ENCODE measurements at places on chromosomes 16 and 17. TPM values are rescaled to one million over a fixed set of nuclear protein-coding genes. Genes with fewer than 3 reads are reported as not detected.

- H3K4me1 ChIP-seq = peaks cover 19% of the 10 kb centered on the region
- no peaks in the 10 kb centered on the region for H3K36me3 ChIP-seq
- H3K27ac ChIP-seq = no peak overlapping the region
- no peak overlapping the region for H3K4me3 ChIP-seq
- DNase-seq = no peak
These were observed 2.2 kb upstream of the BICDL2 start for GRCh38 chr16:3038896-3039295.

DNA sequence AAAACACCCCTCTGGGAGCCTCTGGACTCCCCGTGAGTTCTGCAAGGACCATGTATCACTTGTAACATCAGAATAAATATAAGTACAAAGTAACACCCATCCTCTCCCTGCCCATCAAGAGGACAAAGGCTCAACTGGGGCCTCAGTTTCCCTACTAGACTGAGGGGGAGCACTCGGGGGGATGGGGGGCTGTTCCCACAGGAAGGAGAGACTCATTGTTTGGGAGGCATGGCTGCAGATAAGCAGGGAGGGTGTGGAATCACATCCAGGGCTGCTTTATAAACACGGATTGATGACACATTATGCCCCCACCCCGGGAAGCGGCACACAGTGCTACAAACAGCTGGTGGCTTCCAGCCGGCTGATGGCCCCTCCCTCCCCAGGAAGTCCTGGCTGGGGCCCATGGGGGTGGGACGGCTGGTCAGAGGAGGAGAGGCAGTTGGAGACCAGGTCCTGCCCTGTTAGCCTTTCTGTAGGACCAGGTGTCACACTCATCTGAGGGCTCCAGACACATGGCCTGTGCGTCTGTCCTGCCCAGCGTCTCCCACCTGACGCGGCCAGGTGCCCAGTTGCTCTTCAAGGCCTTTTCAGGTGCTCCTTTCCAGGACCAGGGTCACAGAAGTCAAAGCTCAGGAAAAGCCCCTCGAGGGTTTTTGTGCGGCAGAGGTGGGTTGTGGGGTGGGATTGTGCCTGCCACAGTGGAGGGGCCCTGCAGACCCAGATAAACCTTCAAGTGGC is 1.3 kb upstream of the MPG start:
- H3K27ac ChIP-seq = no peak overlapping the region
- H3K36me3 ChIP-seq = peaks cover 3% of the 10 kb centered on the region
- H3K4me1 ChIP-seq = peaks cover 40% of the 10 kb centered on the region
- H3K27me3 ChIP-seq = peaks cover 26% of the 10 kb centered on the region

- H3K4me1 ChIP-seq = no peaks in the 10 kb centered on the region
- no peak overlapping the region for H3K4me3 ChIP-seq
These were observed 6.7 kb upstream of the CRHR1 start for GRCh38 chr17:45777388-45777787.

DNA sequence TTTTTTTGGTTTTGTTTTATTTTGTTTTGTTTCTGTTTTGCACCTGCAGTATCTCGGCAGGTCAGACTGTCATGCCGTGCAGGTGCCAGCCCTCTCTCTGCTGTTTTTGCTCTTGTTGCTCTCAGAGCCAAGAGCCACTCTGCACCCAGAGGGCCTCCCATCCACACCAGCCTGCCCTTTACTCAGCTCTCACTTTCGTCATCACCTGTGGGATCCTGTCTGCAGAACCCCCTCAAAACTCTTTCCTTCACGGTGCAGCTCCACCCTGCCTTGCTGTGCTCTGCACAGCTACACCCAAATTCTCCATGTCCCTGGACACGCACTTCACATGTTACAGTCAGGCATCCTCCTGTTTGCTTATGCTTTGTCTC is 2.6 kb downstream of the AOC3 start:
- no peaks in the 10 kb centered on the region for H3K36me3 ChIP-seq
- no peaks in the 10 kb centered on the region for H3K4me1 ChIP-seq
- no peaks in the 10 kb centered on the region for H3K27me3 ChIP-seq
- no peak for DNase-seq
- no peak overlapping the region for H3K4me3 ChIP-seq

DNA sequence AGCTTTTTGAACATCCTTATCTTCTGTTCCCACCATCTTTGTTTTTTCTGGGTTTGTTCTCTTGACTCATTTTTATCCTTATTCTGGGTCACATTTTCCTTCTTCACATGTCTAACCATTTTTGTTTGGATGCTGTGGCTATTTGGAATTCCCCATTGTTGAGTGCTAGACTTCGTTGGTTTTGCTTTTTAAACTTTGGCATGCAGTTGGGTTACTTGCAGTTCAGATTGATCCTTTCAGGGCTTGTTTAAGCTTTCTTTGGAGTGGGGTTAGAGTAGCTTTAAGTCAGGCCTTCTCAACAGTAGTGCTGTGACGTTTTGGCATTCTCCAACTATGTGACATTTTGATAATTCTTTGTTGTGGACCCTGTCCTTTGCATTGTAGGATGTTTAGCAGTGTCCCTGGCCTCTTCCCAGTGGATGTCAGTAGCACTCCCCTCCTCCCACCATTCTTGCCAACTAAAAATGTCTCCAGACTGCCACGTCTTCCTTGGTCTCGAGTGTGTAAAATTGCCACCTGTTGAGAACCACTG is 21.1 kb downstream of the PRMT7 start:
- no peak overlapping the region for H3K4me3 ChIP-seq
- no peak for DNase-seq
- H3K4me1 ChIP-seq = peaks cover 36% of the 10 kb centered on the region
- no peaks in the 10 kb centered on the region for H3K27me3 ChIP-seq

DNASE1L2 gene
- total RNA-seq = 1.1 TPM

GRCh38 chr16:80973991-80974390 is 32.7 kb downstream of the CMC2 start:
- H3K36me3 ChIP-seq = peaks cover 12% of the 10 kb centered on the region
- H3K27ac ChIP-seq = no peak overlapping the region
- H3K4me1 ChIP-seq = peaks cover 11% of the 10 kb centered on the region
- no peak overlapping the region for H3K4me3 ChIP-seq
- H3K27me3 ChIP-seq = no peaks in the 10 kb centered on the region

GRCh38 chr16:22625967-22626366 is 115.3 kb downstream of the NPIPB5 start:
- H3K27me3 ChIP-seq = peaks cover 3% of the 10 kb centered on the region
- H3K4me3 ChIP-seq = no peak overlapping the region
- no peak for DNase-seq
- no peaks in the 10 kb centered on the region for H3K4me1 ChIP-seq
- no peak overlapping the region for H3K27ac ChIP-seq

- no peaks in the 10 kb centered on the region for H3K27me3 ChIP-seq
- no peaks in the 10 kb centered on the region for H3K36me3 ChIP-seq
- no peak within 1 kb of the TSS for H3K27ac ChIP-seq
- H3K4me1 ChIP-seq = peaks cover 6% of the 10 kb centered on the region
- no peak within 1 kb of the TSS for H3K4me3 ChIP-seq
These were observed at the start of gene SEPTIN12 for GRCh38 chr16:4787627-4788482. Gene SEPTIN12, minus strand, starts transcription at chr16:4788345. Its CDS starts 700 bp downstream, at chr16:4787645.

GRCh38 chr17:39688475-39688835 is 598 bp upstream of the PGAP3 start:
- peak; percentile 25 for DNase-seq
- H3K36me3 ChIP-seq = peaks cover 6% of the 10 kb centered on the region
- peaks cover 27% of the 10 kb centered on the region for H3K4me1 ChIP-seq

- H3K4me3 ChIP-seq = no peak overlapping the region
- H3K27ac ChIP-seq = no peak overlapping the region
- peaks cover 19% of the 10 kb centered on the region for H3K4me1 ChIP-seq
- H3K36me3 ChIP-seq = peaks cover 14% of the 10 kb centered on the region
- no peak for DNase-seq
These were observed 54.8 kb downstream of the NFAT5 start for GRCh38 chr16:69620573-69620972.

CHRNE gene
- total RNA-seq = 0.60 TPM

SMIM5 gene
- total RNA-seq = 1.4 TPM

OTOP3 gene
- total RNA-seq = not detected

DNA sequence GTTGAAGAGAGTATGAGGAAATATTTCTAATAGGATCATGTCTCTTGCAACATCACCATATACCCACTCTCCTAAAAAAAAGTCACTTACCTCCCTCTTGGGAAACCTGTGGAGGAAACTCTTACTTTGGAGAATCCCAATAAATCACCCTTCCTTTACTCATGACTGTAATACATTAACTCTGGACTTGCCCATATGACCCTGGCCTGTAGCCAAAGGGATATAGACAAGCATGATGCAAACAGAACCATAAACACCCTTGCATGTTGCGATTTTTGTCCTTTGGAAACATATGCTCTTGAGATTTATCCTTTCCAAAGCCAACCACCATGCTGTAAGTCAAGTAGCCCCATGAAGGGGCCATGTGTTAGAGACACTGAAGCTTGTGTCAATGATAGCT is 19.5 kb downstream of the CDH11 start:
- no peak overlapping the region for H3K27ac ChIP-seq
- no peaks in the 10 kb centered on the region for H3K4me1 ChIP-seq
- H3K27me3 ChIP-seq = no peaks in the 10 kb centered on the region

PSMC5 gene
- total RNA-seq = 161 TPM

DNA sequence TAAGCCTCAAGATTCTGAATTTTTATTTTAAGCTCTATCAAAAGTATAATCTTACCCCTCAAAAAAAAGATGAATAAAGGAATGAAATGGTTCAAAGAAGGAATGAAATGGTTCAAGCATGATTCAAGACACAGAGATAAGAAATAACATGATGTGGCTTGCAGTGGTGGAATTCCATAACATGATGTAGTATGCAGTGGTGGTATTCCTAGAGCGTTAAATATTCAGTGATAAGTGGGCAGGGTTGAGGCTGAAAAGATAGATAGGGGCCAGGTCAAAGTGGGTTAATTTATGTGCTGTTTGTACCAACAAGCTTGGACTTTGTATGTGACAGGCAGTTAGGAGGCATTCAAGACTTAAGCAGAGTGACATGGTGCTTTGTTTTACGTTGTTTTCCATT is 29.6 kb downstream of the TNRC6A start:
- peaks cover 7% of the 10 kb centered on the region for H3K36me3 ChIP-seq
- no peak overlapping the region for H3K27ac ChIP-seq
- no peaks in the 10 kb centered on the region for H3K27me3 ChIP-seq
- no peak overlapping the region for H3K4me3 ChIP-seq
- DNase-seq = no peak

SLC5A10 gene
- not detected for total RNA-seq

DNA sequence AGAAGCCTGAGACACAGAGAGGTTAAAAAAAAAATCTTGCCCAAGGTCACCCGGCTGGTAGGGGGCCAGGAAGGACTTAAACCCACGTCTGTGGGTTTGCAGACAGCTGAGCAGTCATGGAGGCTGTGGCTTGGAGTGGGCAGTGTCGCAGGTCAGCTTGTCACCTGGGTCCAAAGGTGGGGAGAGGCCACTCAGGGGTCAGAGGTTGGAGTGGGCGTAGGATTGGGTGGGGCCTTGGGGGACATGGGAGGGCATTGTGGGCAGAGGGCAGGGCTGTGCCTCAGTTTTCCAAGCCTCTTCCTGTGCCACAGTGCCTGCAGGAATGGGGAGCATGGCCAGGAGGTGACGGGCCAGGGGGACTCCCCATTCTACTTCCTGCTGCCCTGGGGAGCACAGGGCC is 2.0 kb upstream of the NDRG4 start:
- DNase-seq = no peak
- H3K4me3 ChIP-seq = no peak overlapping the region
- no peak overlapping the region for H3K27ac ChIP-seq
- peaks cover 5% of the 10 kb centered on the region for H3K27me3 ChIP-seq
- peaks cover 29% of the 10 kb centered on the region for H3K4me1 ChIP-seq

DNA sequence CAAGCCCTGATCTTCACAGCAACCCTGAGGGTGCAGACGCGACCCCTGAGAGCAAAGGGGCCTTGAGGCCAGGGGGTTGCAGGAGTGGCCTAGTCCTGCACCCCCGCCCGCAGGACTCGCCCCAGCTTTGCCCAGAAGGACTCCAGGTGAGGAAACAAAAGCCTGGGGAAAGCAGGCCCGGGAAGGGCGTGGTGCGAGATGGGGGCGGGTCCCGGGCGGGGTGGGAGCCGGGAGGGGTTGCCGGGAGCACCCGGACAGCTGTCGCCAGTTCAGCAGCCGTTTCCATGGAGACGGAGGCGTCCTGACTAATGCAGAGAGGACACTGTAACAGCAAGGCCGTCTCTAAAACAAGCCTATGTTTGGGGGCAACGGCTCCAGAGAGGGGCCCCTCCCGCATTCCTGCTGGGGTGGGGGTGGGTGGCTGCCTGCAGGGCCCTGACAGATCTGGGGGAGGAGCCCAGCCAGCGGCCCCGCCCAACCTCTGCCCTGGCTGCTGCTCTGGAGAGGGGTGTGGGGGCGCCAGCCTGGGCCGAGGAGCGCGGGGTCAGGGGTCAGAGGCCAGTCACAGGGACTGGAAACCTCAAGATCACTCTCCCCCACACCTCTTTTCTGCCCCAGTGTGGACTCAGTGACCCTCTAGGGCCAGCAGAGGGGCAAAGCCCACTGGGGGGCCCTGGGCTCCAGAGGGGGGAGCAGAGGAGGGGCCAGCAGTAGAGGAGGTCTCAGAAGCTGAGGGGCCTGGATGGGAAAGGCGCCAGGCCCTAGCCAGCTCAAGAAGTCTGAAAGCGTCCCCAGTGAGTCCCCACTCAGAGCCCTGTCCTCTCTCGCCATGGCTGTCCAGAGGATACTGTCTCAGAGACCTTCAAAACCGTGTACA is 3.1 kb upstream of the TPPP3 start:
- H3K4me3 ChIP-seq = no peak overlapping the region
- peaks cover 5% of the 10 kb centered on the region for H3K4me1 ChIP-seq
- H3K27ac ChIP-seq = no peak overlapping the region

- H3K27ac ChIP-seq = no peak overlapping the region
- H3K27me3 ChIP-seq = no peaks in the 10 kb centered on the region
- no peak for DNase-seq
- H3K4me3 ChIP-seq = no peak overlapping the region
These were observed 109.6 kb downstream of the C16orf78 start for GRCh38 chr16:49483251-49483650.

GRCh38 chr17:2400474-2400866 is 390 bp downstream of the MNT start:
- H3K4me1 ChIP-seq = peaks cover 54% of the 10 kb centered on the region
- DNase-seq = peak; percentile 73
- no peaks in the 10 kb centered on the region for H3K27me3 ChIP-seq
- peak overlapping the region; percentile 39 for H3K27ac ChIP-seq

GRAPL gene
- 5.1 TPM for total RNA-seq

GRCh38 chr16:67928561-67929364 is 2.9 kb downstream of the CTRL start:
- no peak overlapping the region for H3K4me3 ChIP-seq
- peaks cover 2% of the 10 kb centered on the region for H3K36me3 ChIP-seq
- H3K27ac ChIP-seq = no peak overlapping the region
- no peaks in the 10 kb centered on the region for H3K27me3 ChIP-seq
- H3K4me1 ChIP-seq = peaks cover 2% of the 10 kb centered on the region
- peak; percentile 81 for DNase-seq

GRCh38 chr17:39098588-39098987 is 52.8 kb downstream of the PLXDC1 start:
- H3K27me3 ChIP-seq = no peaks in the 10 kb centered on the region
- H3K36me3 ChIP-seq = no peaks in the 10 kb centered on the region
- DNase-seq = no peak
- no peak overlapping the region for H3K4me3 ChIP-seq
- no peak overlapping the region for H3K27ac ChIP-seq

MEIOB gene
- total RNA-seq = 0.94 TPM

GRCh38 chr16:11262915-11263314 is 6.2 kb downstream of the TNP2 start:
- no peak overlapping the region for H3K4me3 ChIP-seq
- H3K4me1 ChIP-seq = peaks cover 65% of the 10 kb centered on the region
- H3K27ac ChIP-seq = peak overlapping the region; percentile 13
- no peaks in the 10 kb centered on the region for H3K36me3 ChIP-seq
- DNase-seq = no peak
